Mesothelial cell of epicardium (in vitro differentiated cells): ENCODE measurements at places on chromosomes 2 and 18. TPM values are rescaled to one million over a fixed set of nuclear protein-coding genes. Genes with fewer than 3 reads are reported as not detected.

The GREB1 gene
- total RNA-seq = 22.9 to 26.6 TPM (median 26.6 TPM) in 3 replicates

The GALR1 gene
- not detected in 3 replicates for total RNA-seq

The TGFA gene
- 0.77 to 0.96 TPM (median 0.78 TPM) in 3 replicates for total RNA-seq

The CDKL4 gene
- 0.60 to 1.5 TPM (median 1.0 TPM) in 3 replicates for total RNA-seq

The LBX2 gene
- total RNA-seq = 0.86 to 1.1 TPM (median 0.89 TPM) in 3 replicates

The POTEF gene
- 49.5 to 55.5 TPM (median 53.3 TPM) in 3 replicates for total RNA-seq

- no peak overlapping the region for H3K27ac ChIP-seq
- no peak for DNase-seq
- no peaks in the 10 kb centered on the region for H3K36me3 ChIP-seq
- no peak overlapping the region for H3K4me3 ChIP-seq
These were observed 766.0 kb downstream of the RNF144A start for GRCh38 chr2:7683196-7683595.

DNA sequence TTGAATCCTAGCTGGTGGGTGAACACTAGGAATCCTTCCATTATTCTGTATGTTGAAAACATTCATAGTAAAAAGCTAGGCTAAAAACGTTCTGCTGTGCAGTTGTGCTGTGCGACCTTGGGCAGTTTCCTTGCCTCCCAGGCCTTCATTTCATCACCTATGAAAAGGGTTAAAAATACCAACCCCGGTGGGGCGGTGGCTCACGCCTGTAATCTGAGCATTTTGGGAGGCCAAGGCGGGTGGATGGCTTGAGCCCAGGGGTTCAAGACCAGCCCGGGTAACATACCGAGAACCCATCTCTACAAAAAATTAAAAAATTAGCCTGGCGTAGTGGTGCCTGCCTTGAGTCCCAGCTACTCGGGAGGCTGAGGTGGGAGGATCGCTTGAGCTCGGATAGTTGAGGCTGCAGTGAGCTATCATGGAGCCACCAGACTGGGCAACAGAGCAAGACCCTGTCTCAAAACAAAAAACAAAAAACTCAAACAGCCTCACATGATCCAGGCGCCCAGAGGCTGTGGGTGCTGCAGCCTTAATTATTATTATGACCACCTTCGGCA is 2.9 kb upstream of the RRM2 start:
- H3K27ac ChIP-seq = peak overlapping the region; percentile 89
- peaks cover 6% of the 10 kb centered on the region for H3K27me3 ChIP-seq

DNA sequence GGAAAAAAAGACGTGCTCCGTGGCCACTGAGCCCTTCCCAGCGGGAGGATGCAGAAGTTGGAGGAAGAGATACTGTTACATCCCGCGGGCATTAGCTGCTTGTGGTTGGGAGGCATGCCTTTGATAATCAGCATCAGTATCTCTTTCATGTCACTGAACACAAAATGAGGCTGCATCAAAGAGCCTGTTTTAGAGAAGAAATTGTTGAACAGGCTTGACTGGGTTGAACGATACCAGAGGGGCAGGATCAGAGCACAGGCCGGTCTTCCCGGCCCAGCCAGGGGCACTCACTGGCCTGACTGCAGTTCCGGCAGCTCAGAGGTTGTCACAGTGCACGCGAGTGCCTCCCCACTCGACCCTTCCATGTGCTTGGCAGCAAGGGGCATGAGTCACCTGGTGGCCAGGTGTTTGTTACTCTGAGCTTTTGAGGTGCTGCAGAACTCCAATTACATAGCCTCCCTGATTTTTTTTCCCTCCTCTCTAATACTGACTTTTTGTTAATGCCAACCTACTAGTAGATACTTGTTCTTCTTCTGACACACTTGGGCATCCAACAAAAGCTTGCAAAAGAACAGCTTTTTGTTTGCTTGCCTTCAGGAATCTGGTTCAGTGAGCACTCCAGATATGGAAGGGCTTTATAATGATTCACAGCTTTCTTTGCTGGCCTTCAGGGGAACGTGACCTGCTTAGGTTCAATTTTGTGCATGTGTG is 121.6 kb downstream of the VAPA start:
- H3K27me3 ChIP-seq = no peaks in the 10 kb centered on the region
- H3K27ac ChIP-seq = peak overlapping the region; percentile 55
- no peaks in the 10 kb centered on the region for H3K36me3 ChIP-seq

DNA sequence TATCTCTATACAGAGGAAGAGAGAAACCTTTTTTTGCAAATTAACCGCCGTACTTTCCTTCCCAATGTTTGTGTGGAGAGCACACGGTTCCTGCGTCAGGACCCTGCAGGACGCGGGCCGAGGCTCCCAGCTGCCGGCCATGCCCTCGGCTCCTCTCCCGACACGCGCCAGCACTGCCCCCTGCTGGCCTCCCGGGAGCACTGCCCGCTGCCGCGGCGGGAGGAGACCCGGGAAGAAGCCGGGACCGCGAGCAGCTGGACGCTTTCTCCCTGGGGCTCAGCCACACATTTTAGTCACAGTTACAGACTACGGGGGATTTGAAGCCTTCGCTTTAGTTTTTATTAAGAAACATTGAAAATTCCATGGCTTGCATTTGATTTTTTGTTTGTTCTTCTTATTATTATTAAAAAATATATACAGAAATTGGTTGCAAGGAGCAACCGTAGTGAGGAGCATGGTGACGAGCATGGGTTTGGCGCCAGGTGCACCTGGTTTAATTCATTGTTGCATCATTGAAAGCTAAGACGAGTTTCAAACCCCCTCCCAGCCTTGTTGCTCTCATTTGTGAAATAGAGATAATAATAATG is 401.2 kb downstream of the GALR1 start:
- H3K36me3 ChIP-seq = no peaks in the 10 kb centered on the region
- H3K27ac ChIP-seq = no peak overlapping the region
- H3K4me1 ChIP-seq = peaks cover 2% of the 10 kb centered on the region
- H3K27me3 ChIP-seq = peaks cover 52% of the 10 kb centered on the region
- peak; percentile 90 for DNase-seq
- H3K4me3 ChIP-seq = no peak overlapping the region

DNA sequence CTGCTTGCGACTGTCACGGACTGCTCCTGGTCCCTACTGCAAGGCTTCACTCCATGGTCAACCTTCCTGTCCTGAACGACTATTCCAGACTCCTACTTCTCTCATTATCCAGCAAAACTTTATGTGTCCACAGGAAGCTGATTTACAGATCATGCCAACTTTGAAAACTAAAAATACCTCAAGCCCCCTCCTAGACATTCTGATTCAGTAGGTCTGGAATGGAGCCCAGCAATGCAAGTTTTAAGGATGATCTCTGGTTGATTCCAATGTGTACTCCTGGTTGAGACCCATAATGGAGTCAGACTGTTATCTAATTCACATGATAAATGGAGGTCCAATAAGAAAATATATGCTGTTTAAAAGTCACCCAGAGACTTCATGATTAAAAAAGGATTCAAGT is 13.1 kb upstream of the LRATD1 start:
- no peak for DNase-seq
- H3K27me3 ChIP-seq = peaks cover 20% of the 10 kb centered on the region

GRCh38 chr2:98180456-98180855 is 93.5 kb downstream of the VWA3B start:
- no peak overlapping the region for H3K27ac ChIP-seq
- H3K27me3 ChIP-seq = peaks cover 36% of the 10 kb centered on the region
- no peaks in the 10 kb centered on the region for H3K4me1 ChIP-seq
- H3K4me3 ChIP-seq = no peak overlapping the region

GRCh38 chr2:211035548-211036185 is 479.3 kb downstream of the CPS1 start:
- no peaks in the 10 kb centered on the region for H3K27me3 ChIP-seq
- H3K36me3 ChIP-seq = no peaks in the 10 kb centered on the region
- H3K27ac ChIP-seq = no peak overlapping the region
- DNase-seq = no peak

GRCh38 chr2:45542013-45542412 is 69.1 kb downstream of the SRBD1 start:
- no peak overlapping the region for H3K4me3 ChIP-seq
- no peak for DNase-seq
- no peak overlapping the region for H3K27ac ChIP-seq
- no peaks in the 10 kb centered on the region for H3K4me1 ChIP-seq
- no peaks in the 10 kb centered on the region for H3K27me3 ChIP-seq

- no peak overlapping the region for H3K27ac ChIP-seq
- H3K27me3 ChIP-seq = peaks cover 6% of the 10 kb centered on the region
- no peak for DNase-seq
- no peak overlapping the region for H3K4me3 ChIP-seq
- H3K36me3 ChIP-seq = no peaks in the 10 kb centered on the region
These were observed 98.5 kb upstream of the RAB6C start for GRCh38 chr2:129880971-129881370.

GRCh38 chr2:197613509-197613987 is 61.8 kb downstream of the RFTN2 start:
- DNase-seq = no peak
- no peak overlapping the region for H3K4me3 ChIP-seq
- peaks cover 3% of the 10 kb centered on the region for H3K4me1 ChIP-seq
- peaks cover 4% of the 10 kb centered on the region for H3K27me3 ChIP-seq
- H3K36me3 ChIP-seq = peaks cover 6% of the 10 kb centered on the region
- no peak overlapping the region for H3K27ac ChIP-seq

DNA sequence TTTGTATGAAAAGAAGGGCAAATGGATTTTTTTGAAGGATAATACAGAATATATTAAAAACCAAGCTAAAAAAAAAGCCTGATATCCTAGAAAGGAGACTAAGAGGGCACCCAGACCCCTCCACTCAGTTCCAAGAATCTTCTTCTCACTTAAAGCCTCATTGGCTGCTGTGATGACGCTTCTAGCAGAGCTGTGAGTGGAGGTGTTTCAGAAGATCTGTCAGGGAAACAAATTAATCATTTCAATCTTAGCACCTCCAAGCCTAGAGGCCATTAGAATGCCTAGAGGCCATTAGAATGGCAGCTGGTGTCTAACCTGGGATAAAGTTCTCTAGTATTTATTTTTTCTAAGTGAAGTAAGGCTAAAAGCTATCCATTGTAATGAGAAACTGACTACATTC is 164.2 kb upstream of the TMEM200C start:
- H3K27me3 ChIP-seq = no peaks in the 10 kb centered on the region
- no peak overlapping the region for H3K27ac ChIP-seq
- H3K36me3 ChIP-seq = peaks cover 14% of the 10 kb centered on the region
- DNase-seq = no peak
- peaks cover 27% of the 10 kb centered on the region for H3K4me1 ChIP-seq

DNA sequence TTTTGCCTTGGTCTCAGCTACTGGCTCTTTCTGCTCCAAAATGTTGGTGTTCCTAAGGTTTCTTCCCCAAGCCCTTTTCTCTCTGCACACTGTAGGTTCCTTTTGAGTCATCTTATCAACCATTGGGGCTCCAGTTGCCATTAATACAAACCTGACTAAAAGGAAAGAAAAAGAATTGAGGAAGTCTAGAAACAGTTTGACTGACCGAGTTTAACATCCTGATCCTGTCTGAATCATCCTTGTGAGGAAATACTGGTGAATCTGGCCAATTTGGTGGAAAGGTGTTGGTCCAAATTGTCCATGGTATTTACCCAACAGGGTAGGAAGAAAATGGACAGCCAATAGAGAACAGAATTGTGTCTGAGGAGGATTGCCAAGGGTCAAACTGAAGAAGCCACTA is 38.3 kb downstream of the CRYGD start:
- no peaks in the 10 kb centered on the region for H3K36me3 ChIP-seq
- no peak for DNase-seq
- no peak overlapping the region for H3K27ac ChIP-seq
- no peak overlapping the region for H3K4me3 ChIP-seq
- no peaks in the 10 kb centered on the region for H3K4me1 ChIP-seq
- H3K27me3 ChIP-seq = peaks cover 4% of the 10 kb centered on the region

DNA sequence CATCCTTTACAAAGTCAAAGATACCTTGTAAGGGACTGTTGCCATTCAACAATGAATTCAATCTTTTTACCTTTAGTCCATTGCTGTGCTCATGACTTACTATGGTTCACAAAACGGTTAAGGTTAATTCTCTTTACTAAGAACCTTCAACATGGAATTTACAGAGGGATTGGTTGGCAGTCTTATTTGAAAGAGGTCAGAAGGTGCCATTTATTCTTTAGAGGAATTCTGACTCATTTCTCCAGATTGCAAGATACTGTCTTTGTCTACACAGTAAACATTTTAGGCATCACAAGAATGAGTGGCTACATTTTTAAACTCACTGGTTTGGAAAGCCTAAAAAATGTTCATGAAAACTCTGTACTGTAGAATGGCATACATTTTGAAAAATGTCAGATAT is 17.4 kb downstream of the KCNH7 start:
- H3K4me1 ChIP-seq = peaks cover 16% of the 10 kb centered on the region
- H3K36me3 ChIP-seq = no peaks in the 10 kb centered on the region
- H3K4me3 ChIP-seq = no peak overlapping the region
- no peak for DNase-seq
- peaks cover 2% of the 10 kb centered on the region for H3K27me3 ChIP-seq

GRCh38 chr2:157420771-157421323 is 23.0 kb downstream of the CYTIP start:
- H3K4me3 ChIP-seq = no peak overlapping the region
- H3K4me1 ChIP-seq = no peaks in the 10 kb centered on the region
- peaks cover under 1% of the 10 kb centered on the region for H3K27me3 ChIP-seq
- no peaks in the 10 kb centered on the region for H3K36me3 ChIP-seq
- no peak for DNase-seq

DNA sequence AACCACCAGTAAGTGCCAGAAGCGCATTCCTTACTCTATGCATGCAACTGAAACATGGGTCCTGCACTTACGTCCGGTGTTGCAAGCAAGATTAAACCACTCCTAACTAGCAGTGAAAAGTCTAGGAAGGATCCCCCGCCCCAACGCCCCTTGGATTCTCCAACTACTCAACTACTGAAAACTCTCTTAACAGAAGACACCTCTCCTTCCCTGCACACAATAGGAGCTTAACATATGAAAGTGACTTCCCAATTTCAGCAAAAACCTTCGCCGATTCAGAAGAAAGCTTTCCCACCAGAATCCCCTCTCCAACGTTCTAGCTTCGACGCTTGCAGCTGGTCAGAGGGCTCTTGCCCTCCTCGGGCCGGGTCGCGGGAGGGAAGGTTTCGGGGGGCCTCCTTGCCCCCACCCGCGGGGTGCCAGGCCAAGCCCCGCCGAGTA is 578 bp downstream of the IWS1 start:
- peak overlapping the region; percentile 93 for H3K4me3 ChIP-seq
- H3K27me3 ChIP-seq = peaks cover 7% of the 10 kb centered on the region
- peaks cover 5% of the 10 kb centered on the region for H3K36me3 ChIP-seq
- H3K27ac ChIP-seq = peak overlapping the region; percentile 100
